ENCODE measurements at places on chromosomes 3 and 15.

DNA sequence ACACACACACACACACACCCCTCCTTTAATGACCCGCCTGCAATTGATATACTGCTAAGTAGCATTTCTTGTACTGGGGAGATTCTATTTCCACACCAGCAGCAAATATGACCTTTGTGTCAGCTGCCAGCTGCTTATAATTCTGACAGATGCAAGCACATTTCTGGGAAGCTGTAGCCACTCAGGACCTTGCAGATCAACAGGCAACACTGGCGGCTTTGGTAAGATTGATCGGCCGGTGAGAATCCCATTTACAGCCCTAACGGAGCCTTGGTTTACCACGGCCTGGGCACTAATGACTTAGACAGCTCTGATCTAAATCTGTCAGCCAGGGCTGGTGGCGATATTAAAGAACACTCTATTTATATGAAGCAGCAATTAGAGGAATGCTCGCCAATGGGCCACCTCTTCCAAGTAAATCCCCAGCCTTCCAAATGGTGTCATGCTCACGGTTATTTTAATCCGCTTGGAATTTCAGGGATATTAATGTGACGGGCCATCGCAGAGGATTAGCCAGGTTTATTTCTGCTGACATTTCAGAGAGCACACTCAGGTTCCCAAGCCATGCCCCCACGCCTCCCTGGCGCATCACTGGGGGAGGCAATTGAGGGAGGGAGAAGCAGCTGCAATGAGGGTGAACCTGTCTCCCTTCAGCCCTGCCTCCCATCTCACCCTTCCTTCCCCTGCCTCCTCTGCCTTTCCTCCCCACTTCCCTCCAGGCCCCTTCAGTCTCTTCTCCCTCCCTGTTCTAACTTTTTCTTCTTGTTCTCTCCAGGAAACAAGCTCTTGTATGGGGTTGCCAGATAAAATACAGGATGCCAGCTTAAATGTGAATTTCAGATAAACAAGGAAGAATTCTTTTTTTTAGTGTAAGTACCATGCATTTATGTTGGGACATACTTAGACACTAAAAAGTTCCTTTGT, 287.0 kb downstream of the TLE3 start:
- no peak for DNase-seq

GRCh38 chr3:145536461-145536860, 624.5 kb downstream of the PLOD2 start:
- no peak for DNase-seq

GRCh38 chr3:116050311-116050915, 394.9 kb downstream of the LSAMP start:
- no peak for DNase-seq

GRCh38 chr3:43612419-43612818, 9.4 kb downstream of the ANO10 start:
- no peak for DNase-seq

DNA sequence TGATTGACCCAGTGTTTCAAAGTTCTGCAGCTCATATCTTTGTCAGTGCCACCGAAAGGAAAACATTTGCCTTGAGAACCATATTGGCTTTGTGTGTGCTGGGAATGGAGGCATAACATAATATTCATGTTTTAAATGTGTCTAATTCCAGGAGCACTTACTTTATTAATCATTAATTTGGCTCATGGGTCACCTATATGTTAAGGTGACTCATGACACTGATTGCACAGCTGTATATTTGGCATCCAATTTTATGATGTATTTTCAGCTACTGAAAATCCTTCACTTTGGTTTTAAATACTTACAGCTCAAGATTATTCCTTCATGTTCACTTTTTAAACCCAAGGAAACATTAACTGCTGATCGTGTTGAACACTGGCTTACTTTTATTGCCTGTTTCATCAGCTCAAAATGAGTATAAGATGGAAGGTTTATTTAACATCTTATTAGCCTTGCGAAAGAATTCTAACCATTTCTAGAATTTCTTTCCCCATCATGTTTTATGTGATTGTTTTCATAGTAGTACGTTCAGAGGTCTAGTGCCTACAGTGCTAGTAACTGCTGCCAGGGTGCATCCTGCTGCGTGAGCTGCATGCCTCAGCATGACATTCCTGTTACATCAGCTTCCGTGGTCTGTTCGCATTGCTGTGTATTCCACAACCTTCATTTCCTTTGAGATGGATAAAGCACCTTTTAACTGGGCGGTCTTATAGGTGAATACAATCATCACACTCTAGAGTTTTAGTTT, 63.7 kb downstream of the LRCH3 start:
- peak; percentile 85 for DNase-seq

Data from HS-5 (cell line).